Renal cortex interstitium (tissue), 15 donors: ENCODE measurements at places on chromosomes 11 and 22.

GRCh38 chr11:127738771-127739286, 738.3 kb upstream of the KIRREL3 start:
- DNase-seq, result no peak

GRCh38 chr22:22697377-22698117, 53.1 kb downstream of the GGTLC2 start:
- no peak for DNase-seq

- no peak for DNase-seq
Measured at GRCh38 chr11:70526116-70527045, 128.1 kb downstream of the CTTN start.

DNA sequence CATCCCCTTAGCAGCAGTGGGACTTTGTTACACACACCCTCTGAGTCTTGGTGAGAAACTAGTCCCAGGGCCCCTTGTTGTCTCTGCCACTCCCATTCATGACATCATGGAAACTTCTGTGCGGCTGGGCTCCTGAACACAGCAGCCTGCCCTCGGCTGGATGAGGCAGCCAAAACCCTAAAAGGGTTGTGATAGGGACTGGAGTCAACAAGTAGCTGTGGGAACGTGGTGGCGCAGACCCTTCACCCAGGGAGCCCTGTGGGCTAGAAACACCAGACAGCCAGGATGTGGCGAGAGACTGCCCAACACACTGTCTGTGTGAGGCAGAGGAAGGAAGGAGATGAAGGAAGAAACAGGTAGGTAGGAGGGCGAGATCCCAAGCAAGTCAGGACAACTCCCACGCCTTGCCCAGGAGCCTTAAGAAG, 3.9 kb downstream of the CD3D start:
- DNase-seq, result no peak

GRCh38 chr11:117490911-117491310, 163.3 kb downstream of the CEP164 start:
- no peak for DNase-seq

GRCh38 chr11:12617632-12618031, 56.6 kb upstream of the TEAD1 start:
- no peak for DNase-seq

DNA sequence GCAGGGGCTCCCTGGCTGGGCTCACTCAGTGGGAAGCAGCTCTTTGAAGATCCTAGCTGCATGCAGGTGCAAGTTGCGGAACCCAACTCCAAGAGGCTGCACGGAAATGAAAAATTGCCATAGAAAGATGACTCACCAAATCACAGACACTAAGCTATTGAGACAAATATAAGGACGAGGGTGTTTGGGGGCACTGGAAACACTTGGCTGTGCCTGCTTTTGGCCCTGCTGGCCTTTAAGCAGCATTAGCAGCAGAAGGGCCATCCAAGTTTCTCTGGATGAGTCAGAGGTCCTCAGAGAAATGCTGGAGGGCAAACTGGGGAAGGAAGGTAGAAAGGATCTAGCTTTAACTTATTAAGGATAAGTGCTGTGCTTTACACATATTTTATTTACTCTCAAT, 282.3 kb downstream of the KIRREL3 start:
- no peak for DNase-seq

DNA sequence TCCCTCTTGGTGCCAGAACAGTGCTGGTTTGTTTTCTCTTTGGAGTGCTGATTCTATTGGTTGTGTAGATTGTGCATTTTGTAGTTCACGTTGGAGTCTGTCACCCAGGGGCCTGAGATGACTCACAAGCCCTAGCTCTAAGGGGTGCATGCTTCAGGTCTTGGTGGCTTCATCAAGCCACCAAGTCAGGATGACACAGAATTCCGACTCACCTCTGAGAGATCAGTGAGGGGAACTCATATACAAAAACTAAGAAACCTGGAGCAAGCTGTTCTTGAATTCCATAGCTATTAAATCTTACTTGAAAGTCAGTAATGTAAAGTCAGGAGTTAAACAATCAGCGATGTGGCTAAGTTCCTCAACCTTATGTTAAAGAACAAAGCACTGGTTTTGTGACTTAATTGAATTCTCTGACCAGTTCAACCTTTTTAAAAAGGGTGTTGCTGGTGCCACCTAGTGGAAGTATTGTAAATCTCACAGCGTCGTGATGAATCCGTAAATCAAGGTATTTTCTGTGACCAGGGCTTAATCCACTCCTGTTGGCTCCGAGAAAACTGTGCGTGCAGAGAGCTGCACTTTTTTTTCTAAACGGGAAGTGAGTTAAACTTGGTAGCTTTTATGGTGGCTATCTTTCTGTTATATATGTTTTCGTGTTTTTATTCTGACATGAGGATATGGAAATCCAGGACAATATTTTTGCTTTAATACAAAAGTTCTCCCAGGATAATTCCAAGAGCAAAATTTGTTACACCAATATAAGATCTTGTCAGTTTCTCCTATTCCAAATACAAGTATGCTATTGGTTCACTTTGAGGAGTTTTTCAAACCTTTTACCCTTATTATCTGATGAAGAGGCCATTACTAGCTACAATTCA, 14.6 kb downstream of the MMP13 start:
- DNase-seq, result peak; percentile 55

DNA sequence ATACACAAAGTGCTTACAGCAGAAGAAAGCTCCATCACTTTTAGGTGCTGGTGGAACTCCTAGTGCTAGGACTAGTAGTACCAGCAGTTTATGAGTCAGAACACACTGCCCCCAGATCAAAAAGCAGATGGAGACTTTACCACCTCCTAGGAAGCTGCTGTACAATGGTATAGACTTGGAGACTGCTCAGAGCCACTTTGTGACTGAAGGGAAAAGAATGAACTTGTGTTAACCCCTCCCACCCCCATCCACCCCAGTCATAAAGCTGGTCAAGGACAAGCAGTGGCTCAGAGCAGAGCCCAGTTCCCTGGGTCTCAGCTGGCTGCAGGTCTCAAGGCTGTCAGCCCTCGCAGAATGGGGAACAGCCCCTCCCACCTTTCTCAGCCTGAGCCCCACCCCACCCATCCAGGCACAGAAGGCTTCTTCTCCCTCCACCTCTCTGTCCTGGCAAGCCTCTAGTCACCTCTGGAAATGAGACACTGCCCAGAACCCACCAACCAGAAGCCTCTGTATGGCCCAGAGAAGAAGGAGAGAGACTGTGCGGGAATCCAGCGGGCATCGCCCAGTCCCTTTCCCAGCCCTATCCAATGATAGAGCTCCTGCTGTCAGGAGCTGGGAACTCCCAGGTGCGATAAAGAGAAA, 23.8 kb downstream of the PACSIN2 start:
- no peak for DNase-seq

DNA sequence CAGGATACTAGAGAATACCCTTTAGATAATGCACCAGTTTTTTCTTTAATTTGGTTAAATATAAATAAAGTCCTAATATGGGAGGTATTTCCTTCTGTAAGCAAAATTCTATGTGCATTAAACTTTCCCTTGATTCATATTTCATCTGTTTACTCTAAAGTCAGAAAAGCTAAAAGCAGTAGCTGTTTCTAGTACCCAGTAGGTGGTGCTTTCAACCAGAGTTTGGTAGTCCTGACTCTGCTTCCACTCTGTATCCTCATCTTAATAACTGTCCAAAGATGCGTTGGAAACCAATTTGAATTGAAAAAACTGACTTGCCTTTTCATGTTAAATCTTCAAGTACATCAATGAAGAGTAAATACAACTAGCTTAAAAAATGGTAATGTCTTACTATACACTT, 1065.2 kb downstream of the JRKL start:
- no peak for DNase-seq

- no peak for DNase-seq
Measured at GRCh38 chr11:128469220-128469619, 118.1 kb downstream of the ETS1 start.

DNA sequence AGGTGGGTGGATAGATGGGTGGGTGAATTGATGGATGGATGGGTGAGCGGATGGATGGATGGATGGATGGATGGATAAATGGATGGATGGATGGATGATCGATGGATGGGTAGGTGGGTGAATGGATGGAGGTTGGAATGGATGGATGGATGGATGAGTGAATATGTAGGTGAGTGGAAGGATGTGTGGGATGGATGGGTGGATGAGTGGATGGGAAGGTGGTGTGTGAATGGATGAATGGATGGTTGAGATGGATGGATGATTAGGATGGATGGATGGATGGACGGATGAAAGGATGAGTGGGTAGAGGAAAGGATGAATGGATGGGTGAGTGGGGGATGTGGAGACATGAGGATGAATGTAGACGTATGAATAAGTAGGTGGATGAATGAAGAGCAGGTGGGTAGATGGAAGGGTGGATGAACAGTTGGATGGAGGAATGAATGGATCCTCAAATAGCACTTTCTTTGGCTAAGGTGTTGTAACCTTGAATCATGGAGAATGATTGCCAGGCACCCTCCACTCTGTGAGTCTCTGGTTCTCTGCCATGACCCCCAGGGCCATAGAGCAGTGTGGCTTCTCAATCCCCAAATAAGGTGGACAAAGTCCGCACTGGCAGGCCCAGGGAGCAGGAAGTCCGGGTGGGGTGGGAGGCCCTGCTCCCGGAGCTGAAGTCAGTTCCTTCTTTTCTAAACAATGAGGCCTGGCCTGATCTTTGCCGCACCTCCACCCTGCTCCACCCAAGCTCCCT, 36.9 kb downstream of the IGF2 start:
- no peak for DNase-seq

GRCh38 chr11:109422870-109423465, 978 bp downstream of the C11orf87 start:
- no peak for DNase-seq

- DNase-seq, result no peak
Measured at GRCh38 chr22:30423301-30423958, 2.1 kb upstream of the MTFP1 start.

DNA sequence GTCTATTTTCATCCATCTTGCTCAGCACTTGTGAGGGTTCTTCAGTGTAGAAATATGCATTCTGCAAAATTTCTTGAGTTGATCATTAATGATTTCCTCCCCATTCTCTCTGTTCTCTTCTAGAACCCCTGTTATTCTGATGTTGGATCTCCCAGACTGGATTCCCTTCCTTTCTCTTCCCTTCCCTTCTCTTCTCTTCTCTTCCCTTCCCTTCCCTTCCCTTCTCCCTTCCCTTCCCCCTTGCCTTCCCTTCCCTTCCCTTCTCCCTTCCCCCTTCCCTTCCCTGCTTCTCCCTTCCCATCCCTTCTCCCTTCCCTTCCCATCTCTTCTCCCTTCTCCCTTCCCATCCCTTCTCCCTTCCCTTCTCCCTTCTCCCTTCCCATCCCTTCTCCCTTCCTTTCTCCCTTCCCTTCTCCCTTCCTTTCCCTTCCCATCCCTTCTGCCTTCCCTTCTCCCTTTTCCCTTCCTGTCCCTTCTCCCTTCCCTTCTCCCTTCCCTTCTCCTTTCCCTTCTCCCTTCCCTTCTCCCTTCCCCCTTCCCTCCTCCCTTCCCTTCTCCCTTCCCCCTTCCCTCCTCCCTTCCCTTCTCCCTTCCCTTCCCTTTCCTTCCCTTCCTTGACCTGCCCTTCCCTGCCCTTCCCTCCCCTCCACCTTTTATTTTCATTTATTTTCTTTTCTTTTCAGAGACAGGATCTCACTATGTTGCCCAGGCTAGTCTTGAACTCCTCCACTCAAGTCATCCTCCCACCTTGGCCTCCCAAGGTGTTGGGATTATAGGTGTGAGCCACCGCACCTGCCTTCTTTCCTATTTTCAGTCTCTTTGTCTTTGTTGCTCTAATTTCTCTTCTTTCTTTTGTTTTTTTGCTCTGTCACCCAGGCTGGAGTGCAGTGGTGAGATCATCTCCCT, 24.9 kb upstream of the RBFOX2 start:
- DNase-seq, result no peak

GRCh38 chr22:24118689-24119384, 62.5 kb upstream of the SUSD2 start:
- DNase-seq, result no peak

GRCh38 chr11:1171985-1172728, 14.4 kb downstream of the MUC5AC start:
- no peak for DNase-seq

DNA sequence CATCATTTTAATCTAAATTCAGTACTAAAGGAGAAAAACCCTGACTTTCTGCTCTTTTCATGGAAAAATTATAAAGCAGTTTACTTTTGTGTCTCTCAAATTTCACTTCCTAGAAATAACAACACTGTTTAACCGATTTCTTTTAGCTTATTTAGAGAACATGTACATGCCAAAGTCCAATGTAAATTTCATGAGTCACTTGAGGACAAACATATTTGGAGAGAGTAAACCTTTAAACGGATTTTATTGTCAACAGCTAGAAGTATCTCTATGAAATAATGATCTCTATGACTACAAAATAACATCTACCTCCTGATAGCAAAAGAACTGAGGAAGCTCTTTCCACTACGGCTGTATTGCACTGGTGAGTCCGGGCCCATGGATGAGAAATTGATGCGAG, 46.3 kb upstream of the SLC22A25 start:
- DNase-seq, result no peak

GRCh38 chr11:64661146-64661545, 61.9 kb downstream of the NRXN2 start:
- DNase-seq, result no peak

- no peak for DNase-seq
Measured at GRCh38 chr11:67276781-67277230, 10.5 kb downstream of the GRK2 start.

DNA sequence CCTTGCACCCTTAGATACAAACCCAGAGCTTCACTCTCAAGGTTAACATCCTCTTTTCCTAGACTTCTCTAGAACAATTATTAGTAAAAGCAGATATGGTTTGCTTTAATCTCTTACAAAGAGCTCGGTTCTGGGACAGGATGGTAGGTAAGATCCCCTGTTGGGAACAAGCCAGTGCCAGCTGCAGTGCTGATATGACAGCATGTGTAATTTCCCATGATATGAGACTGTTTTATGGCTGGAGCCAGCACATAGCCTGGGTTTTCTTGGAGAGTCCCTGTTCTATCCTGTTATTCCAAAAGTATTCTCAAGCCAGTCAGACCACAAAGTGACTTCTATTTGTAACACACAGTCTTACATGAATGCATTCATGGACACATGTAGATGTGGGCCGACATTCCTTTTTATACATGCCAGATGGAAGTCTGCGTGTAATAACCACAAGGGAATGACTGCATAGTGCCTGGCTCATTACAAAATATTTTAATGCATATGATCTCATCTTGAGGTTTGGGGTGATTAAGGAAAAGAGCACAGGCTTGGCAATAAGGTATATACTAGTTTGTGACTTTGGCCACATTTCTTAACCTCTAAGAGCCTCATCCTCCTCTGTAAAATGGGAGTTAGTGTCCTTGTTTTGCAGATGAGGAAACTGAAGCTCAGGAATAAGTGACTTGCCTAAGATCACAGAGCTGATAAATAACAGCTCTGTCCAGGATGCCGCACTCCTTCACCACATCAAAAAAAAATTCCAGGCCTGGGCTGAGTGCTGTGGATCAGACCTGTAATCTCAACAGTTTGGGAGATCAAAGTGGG, 21.8 kb downstream of the CLMP start:
- no peak for DNase-seq

GRCh38 chr11:16982256-16982671, 31.9 kb downstream of the PLEKHA7 start:
- DNase-seq, result no peak

DNA sequence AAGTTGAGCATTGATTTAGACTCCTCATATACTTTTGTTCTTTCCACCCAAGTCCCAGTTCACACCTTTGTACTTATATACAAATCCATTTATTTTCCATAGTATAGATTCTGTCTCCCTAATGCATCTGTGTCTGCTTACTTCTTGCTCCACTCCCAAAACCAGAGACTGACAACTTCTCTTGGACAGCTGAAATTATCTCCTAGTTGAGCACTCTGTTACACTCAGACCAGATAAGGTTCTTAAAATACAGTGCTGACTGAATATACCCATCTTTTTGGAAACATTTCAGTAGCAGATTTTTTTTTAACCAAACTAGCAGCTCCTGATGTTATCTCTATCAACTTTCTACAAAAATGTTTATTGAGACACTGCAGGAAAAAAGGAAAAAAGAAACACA, 106.3 kb downstream of the OPCML start:
- no peak for DNase-seq
